Muscle of leg (tissue), 16 donors: ENCODE measurements at places on chromosomes 5 and 9.
A peak's percentile ranks its signal among the peaks of the same experiment; 100 is the strongest.

GRCh38 chr5:83475935-83476814 lies 4.6 kb downstream of the VCAN start:
- DNase-seq, result peak; percentile 32

GRCh38 chr9:14106699-14107098 lies 207.2 kb downstream of the NFIB start:
- DNase-seq, result no peak

GRCh38 chr5:14663734-14664269 lies 716 bp upstream of the OTULIN start:
- DNase-seq, result no peak

- DNase-seq, result no peak
Observed at GRCh38 chr5:1510631-1511030, 13.1 kb downstream of the LPCAT1 start.

- peak; percentile 47 for DNase-seq
Observed at GRCh38 chr5:114857941-114858551, 311.7 kb downstream of the TRIM36 start.

DNA sequence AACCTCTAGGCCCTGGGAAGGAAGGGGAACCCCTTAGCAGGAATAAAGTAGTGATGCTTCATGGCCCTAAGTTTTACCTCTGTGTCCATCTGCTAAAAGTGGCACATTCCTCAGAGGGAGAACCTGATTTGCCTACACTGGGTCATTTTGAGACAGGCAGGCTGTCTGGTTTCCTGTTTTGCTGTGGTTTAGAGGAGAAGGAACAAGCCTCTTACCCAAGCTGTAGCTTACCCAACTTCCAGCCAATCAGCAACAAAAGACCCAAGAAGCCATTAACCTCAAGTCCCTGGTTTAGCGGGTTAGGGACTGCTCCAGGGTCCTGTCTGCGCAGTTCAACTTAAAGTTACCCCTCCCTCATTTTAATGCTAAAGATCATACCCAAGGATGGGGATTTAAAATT lies 411.0 kb downstream of the MAT2B start:
- peak; percentile 26 for DNase-seq

DNA sequence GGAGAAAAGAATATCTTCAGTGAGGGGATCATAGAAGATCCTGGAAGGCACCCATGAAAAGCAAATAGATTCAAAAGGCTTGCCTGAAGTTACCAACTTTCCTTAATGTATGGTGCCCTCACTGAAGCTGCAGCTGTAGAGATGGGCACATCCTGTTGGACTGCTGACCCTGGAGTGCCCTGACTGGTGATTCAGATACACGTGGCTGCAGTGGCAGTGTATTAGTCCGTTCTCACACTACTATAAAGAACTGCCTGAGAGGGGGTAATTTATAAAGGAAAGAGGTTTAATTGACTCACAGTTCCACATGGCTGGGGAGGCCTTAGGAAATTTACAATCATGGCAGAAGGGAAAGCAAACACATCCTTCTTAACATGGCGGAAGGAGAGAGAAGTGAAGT lies 80.3 kb downstream of the OSMR start:
- no peak for DNase-seq

DNA sequence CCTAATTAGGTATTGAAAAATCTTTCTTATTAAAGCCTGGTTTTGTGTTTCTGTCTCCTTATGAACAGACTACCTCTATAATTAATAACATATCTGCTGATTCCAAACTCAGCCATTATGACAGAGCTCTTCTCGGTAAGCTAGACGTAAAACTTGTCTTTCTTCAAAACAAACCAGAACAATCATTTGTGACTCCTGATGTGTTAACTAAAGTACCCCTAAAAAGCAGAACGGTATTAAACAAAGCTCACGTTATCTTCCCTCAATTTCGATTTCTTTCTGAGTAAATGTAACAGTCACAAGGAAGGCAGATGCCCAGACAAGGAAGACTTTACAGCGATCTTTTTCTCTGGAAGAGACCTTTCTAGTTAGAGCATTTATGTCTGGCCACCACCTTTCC lies 1.8 kb downstream of the SEMA5A start:
- no peak for DNase-seq

- DNase-seq, result peak; percentile 5
Observed at GRCh38 chr9:100549048-100549447, 28.8 kb upstream of the CAVIN4 start.

DNA sequence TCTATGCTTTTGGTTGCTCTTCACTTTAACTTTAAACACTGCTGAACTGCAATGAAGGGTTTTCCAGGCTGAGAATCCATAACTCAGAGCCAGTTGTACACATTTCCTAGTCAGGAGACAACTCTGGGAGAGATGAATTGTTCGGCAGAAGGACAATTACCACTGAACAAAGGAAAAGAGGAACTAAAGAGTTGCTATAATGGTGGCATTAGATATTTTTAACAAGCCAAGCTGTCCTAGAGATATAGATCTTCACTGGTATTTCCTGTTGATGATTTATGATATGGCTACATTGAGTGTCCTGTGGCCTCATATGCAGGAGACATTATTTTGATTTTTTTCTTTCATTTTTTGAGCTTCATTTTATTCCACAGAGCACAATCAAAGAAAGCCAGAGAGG lies 219.1 kb upstream of the PCSK5 start:
- DNase-seq, result no peak

- no peak for DNase-seq
Observed at GRCh38 chr5:169944922-169945680, 35.2 kb downstream of the INSYN2B start.

GRCh38 chr5:73625372-73625943 lies 538 bp upstream of the ARHGEF28 start:
- DNase-seq, result no peak

DNA sequence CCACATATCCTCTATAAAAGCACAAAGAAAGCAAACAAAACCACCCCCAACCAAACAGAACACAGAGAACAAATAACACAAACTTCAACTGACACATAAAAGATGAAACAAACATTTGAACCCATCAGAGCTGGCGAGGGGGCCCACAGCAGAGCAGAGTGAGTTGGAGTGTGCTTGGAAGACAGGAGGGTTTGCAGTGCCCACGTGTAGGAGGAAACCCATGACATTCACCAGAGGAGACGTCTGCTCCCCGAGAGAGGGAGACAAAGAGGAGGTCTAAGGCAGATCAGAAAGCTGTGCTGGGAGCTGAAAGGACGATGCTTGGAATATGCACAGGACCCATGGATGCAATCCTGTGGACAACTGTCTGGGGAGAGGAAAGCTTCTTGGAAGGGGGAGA lies 27.0 kb downstream of the MRPL36 start:
- no peak for DNase-seq

GRCh38 chr9:105053209-105053652 lies 125.3 kb upstream of the ABCA1 start:
- no peak for DNase-seq

DNA sequence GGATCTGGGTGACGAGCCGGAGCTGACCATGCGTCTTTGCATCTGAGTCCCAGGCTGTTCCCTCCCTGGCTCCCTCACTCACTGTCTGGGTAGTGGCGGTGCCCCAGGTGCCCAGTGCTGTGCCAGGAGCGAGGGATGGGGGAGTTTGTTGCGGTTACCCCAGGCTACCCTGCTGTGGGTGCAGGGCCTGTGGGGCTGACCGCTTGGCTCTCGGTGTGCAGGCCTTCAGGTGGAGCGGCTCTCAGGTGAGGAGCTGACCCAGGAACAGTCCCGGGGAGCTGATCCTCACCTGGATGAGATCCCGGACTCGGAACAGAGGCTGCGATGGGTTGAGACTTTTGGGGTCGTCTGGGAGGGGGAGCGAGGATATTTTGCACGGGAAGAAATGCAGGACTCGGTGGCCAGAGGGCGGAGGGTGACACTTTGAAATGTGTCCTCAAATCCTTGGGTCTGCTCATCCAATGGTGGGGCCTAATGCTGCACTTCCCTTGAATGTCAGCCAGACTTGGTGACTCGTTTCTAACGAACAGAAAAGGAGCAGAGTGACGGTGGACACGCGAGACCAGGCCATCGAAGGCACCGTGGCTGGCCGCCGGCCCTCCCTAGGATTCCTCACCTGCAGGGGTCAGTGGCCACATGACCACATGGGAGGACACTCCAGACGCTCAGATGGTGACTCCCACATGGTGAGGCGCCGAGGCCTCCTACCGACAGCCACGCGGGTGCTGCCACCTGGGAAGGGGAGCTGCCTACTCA lies 104.3 kb upstream of the RAPGEF1 start:
- DNase-seq, result no peak

DNA sequence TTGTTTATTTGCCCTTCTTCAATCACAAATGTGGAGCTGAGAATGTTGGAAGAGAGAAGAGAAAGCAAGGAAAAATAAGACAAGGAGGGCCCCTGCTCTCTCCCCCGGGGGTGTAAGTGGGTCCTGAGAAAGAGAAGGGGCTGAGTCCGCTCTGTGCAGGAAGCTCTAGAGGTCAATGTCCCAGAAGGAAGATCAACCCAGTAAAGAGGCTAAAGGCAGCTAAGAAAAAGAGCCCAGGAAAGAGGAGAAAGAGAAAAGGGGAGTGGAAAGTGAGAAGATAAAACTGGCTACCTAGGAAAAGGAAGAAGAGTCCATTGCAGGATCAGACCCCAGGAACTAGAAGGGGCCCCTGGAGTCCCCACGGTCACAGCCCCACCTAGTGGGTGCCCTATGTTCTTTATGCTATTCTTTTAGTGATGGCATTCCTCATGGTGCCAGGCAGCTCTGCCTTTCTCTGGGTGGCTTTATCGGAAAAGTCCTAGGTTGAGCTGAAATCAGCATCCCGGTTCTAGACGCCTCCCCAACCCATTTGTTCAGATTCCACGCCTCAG lies 583.4 kb downstream of the ACTL7B start:
- DNase-seq, result peak; percentile 63

DNA sequence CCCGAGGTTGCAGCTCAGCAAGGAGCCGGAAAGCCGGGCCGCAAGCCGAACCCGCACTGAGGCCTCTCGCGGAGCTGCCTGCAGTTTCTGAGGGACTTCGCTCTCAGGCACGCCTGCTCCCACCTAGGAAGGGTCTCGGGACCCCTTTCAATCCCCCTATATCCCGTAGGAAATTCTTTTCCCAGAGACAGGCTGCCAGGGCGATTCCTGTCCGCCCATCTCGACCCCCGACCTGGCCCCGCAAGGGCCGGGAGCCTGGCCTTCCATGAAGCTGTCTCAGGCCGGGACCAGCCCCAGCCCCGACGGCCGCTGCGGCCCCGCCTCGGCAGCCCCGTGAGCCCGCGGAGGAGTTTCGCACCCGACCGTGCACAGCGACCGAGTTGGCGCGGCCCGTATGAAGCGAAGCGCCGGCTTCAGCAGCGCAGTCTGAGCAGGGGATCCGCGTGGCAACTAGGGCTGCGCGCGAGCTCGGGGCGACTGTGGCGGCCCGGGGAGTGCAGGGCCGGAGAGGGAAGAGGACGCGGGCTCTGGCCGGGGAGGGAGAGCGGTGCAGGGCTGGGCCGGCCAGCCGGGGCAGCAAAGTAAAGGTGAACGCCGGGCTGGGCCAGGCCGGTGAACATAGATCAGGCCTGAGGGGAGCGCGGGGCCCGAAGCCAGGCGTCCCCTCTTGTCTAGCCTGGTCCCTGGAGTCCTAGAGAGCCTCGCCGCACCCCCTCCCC lies 977 bp upstream of the PRDM12 start:
- DNase-seq, result no peak

- no peak for DNase-seq
Observed at GRCh38 chr5:53323511-53323910, 156.9 kb upstream of the FST start.

GRCh38 chr5:1155191-1156032 lies 43.5 kb upstream of the SLC12A7 start:
- no peak for DNase-seq

DNA sequence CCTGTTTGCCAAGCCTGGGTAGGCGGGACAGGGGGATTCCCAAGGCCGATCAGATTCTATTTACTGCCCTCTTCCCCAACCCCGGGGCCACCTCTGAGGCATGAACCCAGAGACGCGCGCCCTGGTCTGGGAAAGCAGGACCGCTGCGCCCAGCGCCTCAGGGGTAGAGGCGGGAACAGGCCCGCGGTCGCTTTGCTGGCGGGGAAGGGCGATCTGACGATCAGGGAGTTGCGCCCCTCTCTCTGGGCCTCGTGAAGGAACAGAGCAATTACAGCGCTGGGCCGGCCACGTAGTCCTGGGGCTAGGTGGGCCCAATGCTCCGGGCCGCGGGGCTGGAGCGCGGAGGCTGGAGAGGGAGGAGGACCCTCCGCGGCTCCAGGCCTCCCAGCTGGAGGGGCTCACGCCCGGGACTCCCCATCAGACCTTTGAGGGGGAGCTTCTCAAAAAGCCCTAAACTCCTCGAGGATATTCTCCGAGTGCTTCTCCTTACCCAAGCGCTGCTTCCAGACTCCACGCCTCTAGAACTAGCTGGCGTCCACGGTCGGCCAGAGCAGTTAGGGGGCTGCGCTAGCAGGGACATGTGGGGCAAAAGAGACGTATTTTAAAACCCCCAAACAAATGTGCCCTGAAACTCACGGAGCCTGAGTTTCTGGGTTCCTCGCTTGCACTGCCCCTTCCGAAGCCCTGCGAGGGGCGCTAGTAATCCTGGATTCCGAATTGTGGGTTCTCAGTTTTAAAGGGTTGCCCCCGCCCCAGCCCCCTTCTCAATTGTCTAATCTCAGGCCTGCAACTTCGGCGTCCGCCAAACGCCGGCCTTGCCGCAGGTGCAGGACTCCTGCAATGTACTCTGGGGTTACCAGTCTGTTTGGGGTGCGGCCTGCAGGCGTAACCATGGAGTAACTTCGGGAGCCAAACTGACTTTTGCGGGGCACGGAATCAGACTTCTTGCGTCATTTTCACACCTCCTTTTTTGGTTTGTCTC lies 57.6 kb downstream of the TMEM174 start:
- no peak for DNase-seq

GRCh38 chr9:124428751-124429529 lies 13.7 kb upstream of the PSMB7 start:
- DNase-seq, result no peak

DNA sequence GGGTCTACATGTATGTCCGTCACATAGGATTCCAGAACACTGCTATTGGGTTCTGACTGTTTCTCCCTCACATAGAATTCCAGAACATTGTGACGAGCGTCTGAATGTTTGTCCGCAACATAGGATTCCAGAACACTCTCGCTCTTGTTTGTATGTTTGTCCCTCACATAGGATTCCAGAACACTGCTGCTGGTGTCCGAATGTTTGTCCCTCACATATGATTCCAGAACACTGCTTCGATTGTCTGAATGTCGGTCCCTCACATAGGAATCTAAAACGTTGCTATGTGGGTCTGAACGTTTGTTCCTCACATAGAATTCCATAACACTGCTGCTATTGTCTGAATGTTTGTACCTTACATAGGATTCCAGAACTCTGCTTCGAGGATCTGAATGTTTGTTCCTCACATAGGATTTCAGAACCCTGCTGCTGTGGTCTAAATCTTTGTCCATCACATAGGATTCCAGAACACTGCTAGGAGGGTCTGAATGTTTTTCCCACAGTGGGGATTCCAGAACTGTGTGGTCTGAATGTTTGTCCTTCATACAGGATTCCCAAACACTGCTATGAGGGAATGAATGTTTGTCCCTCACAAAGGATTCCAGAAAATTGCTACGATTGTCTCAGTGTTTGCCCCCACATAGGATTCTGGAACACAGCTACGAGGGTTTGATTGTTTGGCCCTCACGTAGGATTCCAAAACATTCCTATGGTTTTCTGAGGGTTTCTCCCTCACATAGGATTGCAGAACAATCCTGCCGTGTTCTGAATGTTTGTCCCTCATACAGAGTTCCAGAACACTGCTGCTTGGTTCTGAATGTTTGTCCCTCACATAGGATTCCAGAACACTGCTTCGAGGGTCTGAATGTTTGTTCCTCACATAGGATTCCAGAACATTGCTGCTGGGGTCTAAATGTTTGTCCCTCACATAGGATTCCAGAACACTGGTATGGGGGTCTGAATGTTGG lies 220.5 kb downstream of the FOXD4L6 start:
- DNase-seq, result no peak
